ENCODE measurements at places on chromosomes 4 and X.
A peak's percentile ranks its signal among the peaks of the same experiment; 100 is the strongest.

- DNase-seq = no peak
Measured at GRCh38 chr4:154364066-154364845, 127.3 kb downstream of the DCHS2 start.

DNA sequence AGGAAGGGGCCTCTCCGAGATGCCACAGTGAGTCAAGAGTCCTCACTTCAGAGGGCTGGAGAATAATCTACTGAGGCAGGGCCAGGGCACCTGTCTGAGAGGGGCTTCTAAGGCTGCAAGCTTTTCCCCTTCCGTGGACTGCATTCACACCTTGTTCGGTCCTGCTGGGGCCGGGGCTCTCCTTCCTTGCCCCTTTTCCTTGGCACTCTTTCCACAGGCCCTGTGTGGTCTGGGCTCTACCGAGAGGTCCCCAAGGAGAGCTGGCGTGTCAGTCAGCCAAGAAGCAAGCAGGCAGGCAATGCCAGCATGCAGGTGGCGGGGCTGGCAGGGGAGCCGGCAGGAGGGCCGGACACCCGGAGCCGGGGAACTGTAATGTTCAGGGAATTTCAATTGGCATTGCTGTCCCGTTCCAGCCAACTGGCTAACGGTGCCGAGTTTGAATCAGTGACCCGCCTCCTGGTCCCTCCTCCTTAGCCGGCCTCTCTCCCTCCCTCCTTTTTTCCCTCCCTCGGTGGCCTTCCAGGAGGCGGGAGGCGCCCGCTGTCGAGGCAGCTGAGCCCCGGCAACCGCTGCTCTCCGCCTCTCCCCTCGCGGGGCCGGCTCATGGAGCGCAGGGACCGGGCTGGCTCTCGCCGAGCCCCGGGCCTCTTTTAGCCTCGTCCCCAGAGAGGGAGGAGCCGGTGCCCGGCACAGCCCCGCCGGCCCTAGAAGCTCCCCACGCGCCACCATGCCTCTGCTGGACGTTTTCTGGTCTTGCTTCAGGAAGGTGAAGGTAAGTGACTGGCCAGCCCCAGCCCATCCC, at the start of gene STARD8:
STARD8 (plus strand) TSS at position 511 of the 802 bp plus-strand sequence; CDS start at position 728, 217 bp downstream.
- no peak for DNase-seq

GRCh38 chr4:137950286-137950685, 291.9 kb downstream of the SLC7A11 start:
- no peak for DNase-seq

- DNase-seq = peak; percentile 96
Measured at GRCh38 chr4:34181311-34181841, 2062.9 kb downstream of the ARAP2 start.

DNA sequence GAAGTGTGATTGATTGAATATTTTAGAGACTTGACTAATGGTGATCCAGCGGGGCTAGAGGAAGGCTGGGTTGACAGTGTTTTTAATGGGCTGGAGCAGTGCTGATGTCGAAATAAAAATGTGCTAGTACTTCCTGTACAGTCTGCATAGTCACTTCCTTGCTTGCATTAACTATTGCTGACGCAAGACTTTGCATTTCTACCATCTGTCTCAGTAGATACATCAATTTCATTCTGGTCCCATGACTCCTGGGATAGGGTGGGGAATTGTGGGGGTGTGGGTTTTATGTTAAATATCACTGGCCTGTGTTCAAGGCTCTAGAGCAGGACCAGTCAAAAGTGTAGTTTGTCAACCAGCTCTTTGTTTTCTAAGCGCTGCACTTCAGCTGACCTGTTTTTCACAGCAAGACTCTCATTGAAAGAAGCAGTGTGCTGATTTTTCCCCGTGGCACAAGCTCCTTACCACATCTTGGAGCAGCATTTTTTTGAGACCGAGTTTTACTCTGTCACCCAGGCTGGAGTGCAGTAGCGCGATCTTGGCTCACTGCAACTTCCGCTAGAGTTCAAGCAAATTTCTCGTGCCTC, 35.2 kb upstream of the PHEX start:
- DNase-seq = peak; percentile 30

- DNase-seq = no peak
Measured at GRCh38 chrX:130987241-130987640, 70.9 kb upstream of the ARHGAP36 start.

DNA sequence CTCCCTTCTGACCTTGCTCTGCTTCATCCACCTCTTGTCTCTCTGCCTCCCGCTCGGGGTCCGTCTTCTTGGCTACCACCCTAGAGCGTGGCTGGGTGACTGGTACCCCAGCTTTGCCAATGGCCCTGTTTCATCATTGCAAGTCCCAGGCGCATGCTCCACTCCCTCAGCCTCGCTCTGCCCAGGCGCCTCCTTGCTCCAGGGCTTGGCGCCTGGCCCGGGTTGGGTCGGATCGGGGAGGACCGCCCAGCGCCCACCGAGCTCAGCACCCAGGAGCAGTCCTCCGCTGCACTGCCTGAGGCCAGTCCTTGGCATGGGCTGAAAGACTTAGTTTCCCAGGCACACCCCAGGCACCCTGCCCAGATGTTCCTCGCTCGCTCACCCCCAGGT, 577 bp downstream of the BGN start:
- DNase-seq = no peak

DNA sequence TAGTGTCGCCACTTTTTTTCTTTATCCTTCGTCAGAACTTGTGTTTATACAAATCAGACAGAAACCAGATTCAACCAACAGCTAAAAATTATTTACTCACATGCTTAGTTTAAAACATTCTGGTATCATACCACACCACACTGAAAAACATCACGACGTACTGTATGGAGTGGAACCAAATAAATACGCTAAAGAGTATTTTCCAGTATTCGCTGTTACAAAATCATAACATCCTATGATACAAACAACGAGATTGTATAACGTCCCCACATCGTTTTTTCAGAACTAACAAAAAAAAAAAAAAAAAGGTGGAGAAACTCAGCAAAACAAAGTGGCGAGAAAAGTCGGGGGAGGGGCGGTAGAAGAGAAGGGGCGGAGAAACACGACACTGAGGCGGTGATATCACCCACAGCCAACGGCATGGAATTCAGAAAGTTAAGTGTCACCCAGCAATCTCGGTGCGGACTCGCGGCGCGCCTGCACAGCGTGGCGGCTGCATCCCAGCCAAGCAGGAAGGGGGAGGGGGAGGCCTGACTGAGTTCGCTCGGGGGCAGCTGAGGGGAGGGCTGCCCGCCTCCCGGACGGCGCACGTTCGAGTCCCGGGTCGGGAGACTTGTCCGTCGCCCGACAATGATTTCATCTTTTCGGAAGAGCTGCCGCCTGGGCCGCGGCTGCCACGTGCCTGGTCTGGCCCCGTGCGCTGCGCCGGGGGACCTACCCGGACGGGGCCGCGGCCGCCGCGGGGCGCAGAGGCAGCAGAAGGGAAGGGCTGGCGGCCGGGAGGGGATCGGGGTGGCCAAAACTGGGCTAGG, 920 bp downstream of the SETD7 start:
- peak; percentile 84 for DNase-seq

- no peak for DNase-seq
Measured at GRCh38 chr4:1550122-1551070, 133.7 kb downstream of the FAM53A start.

Data from fibroblast of skin of left quadriceps (primary cell).